Stimulated activated naive B cell treated with anti-CD40 and anti-IgM and Interleukin-4, amounts not matched to agents 10 μg/mL and 1 μg/mL and 100 μg/mL, for 72 hours (primary cell): ENCODE measurements at places on chromosomes 11 and 22.

DNA sequence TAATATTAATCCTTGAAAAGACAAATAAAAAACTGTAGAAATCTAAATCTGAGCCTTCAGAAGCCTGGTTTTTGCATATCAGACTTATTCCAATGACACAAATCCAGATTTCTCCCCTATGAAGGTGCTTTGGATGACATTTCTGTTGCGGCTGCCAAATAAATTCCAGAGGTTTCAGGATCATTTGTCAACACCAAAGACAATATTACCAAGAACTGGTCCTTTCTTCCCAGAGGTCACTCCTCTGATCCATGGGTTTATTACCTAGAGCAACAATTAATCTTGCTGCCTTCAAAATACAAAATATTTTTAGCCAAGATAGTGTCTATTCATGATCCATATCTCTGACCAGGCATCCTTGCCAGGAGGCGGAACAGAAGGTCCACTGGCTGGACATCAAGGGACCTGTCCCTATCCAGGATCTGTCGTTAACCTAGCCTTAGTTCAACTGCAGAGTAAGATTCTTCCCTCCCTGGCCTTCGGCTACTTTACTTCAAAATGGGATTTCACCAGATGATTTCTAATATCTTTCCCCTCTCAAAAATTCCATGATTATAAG is 4.9 kb downstream of the CADM1 start:
- no peak overlapping the region for H3K4me3 ChIP-seq
- no peak for DNase-seq
- no peaks in the 10 kb centered on the region for H3K4me1 ChIP-seq
- H3K27me3 ChIP-seq = peaks cover 19% of the 10 kb centered on the region

DNA sequence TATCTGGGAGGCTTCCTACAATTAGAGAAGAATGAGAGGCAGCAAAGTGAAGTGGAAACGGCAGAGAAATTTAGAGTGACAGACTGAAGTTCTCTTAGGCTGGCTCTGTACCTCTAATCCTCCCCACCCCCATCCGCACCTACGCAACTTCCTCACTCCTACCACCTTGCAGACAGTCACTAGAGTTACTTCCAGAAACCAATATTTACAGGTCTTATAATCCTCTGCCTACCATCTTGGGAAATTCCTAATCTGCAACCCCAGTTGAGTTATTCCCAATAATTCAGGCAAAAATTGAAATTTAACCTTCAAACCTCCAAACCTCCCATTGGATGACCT is 71.7 kb downstream of the PAK1 start:
- peaks cover 6% of the 10 kb centered on the region for H3K36me3 ChIP-seq
- H3K4me3 ChIP-seq = no peak overlapping the region
- H3K4me1 ChIP-seq = peaks cover 13% of the 10 kb centered on the region
- no peak overlapping the region for H3K27ac ChIP-seq
- no peaks in the 10 kb centered on the region for H3K27me3 ChIP-seq

DNA sequence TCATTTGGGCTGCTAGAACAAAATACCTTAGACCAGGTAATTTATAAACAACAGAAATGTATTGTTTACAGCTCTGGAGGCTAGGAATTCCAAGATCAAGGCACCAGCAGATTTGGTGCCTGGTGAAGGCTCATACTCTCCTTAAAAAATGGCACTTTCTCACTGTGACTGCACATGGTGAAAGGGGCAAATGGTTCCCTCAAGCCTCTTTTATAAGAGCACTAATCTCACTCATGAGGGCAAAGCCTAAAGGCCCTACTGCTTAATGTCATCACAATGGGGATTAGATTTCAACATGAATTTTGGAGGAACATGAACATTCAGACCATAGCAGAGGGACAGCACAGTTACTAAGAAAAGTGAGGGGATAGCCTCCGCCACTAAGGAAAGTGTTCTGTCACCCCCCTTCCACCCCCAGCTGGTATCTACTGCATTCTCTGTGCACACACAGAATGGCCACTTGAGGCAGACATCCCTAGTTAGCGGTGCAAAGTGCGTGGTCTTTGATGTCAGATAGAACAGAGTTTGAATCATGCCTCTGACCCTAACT is 47.2 kb upstream of the CEP295 start:
- H3K4me1 ChIP-seq = no peaks in the 10 kb centered on the region
- no peak overlapping the region for H3K4me3 ChIP-seq
- no peak overlapping the region for H3K27ac ChIP-seq
- peaks cover 40% of the 10 kb centered on the region for H3K27me3 ChIP-seq
- no peak for DNase-seq

- H3K4me3 ChIP-seq = no peak overlapping the region
- no peaks in the 10 kb centered on the region for H3K36me3 ChIP-seq
- no peaks in the 10 kb centered on the region for H3K4me1 ChIP-seq
- H3K27me3 ChIP-seq = no peaks in the 10 kb centered on the region
- no peak for DNase-seq
Measured at GRCh38 chr11:127109796-127110480, 109.4 kb upstream of the KIRREL3 start.

GRCh38 chr11:64934682-64935358 is 873 bp downstream of the GPHA2 start:
- no peaks in the 10 kb centered on the region for H3K27me3 ChIP-seq
- no peak for DNase-seq
- H3K36me3 ChIP-seq = peaks cover 19% of the 10 kb centered on the region
- no peaks in the 10 kb centered on the region for H3K4me1 ChIP-seq
